ENCODE measurements at places on chromosomes 11 and 22.

- no peak for DNase-seq
Observed at GRCh38 chr11:131790586-131790985, 420.2 kb downstream of the NTM start.

GRCh38 chr11:126176853-126177470 lies 34.5 kb downstream of the RPUSD4 start:
- DNase-seq, result no peak

DNA sequence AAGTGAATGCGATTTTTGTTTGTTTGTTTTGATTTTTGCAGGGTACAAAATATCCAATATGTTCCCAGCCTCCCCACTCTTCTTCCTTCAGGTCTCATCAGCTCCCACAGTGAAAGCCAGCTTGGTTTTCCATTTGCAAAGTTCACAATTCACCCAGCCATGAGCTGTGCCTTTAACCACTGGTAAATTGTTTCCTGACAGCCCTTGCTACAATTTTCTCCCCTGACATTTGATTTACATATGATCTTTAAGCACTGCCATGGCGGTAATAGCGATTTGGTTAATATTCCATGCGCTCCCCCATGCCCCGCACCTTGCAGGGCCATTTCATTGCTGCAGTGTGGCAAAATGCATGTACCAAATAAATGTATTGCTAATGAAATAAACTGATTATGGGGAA lies 385.9 kb downstream of the MIAT start:
- DNase-seq, result no peak

- DNase-seq, result no peak
Observed at GRCh38 chr11:130738611-130739010, 177.7 kb downstream of the SNX19 start.

DNA sequence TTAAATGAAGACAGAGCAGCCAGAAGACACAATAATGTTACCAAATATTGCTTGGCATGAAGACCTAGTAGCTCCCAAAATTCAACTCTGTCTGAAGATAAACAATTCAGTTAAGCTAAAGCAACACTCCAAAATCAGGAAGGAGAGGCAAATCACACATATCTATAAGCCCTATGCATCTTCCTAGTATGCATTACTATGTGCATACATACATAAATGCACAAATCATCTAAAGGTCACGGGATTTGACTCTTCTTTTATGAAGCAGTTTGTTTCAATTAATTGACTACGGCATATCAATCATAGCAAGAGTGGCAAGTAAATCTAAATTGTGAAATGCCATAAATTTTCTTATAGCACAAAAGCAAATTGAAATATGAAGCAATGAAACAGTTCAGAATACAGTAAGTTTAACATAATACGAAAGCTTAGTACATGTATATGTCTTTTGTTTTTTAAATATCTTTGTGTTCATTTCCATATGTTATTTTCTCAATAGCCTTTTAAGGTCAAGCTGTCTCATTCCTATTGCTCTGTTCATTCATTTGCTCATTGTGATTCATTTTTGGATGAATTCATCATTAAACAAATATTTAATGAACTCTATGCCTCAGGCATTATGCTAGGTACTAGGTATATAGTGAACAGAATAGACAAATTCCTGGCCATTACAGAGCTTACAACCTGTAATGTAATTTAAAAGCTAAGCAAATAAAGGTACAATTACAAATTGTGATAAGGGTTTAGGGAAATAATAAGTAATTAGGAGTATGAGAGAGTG lies 540.5 kb downstream of the DLG2 start:
- no peak for DNase-seq
